ENCODE measurements at places on chromosomes 1 and 21.

DNA sequence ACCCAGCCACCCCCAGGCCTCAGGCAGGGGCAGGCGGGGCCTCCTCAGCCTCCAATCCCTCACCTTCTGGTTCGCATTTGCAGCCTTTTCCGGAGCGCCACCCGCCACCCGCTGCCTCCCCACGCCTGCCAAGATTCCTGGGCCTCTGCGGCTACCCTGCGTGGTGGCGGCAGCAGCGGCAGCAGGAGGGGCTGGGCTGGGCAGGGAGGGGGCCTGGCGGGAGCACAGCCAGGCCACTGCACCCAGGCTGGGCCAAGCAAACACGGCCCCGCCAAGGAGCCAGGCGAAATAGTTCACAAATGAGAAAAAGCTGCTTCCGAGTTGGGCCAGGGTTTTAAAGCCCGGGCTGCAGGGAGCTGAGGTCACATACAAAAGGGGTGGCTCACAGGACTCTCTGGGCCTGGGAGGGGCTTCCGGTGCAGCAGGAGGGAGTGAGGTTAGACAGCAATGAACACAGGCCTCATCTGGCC, 9.8 kb downstream of the COL8A2 start:
- no peak for DNase-seq

- no peak for DNase-seq
Observed at GRCh38 chr1:219713981-219714381, 101.1 kb upstream of the ZC3H11B start.

- DNase-seq: no peak
Observed at GRCh38 chr1:78005448-78005722, 646 bp downstream of the DNAJB4 start.

GRCh38 chr1:5725406-5725805, 266.8 kb downstream of the NPHP4 start:
- DNase-seq: no peak

- no peak for DNase-seq
Observed at GRCh38 chr1:8910331-8910730, 31.8 kb upstream of the ENO1 start.

GRCh38 chr1:235775246-235775860, 91.4 kb downstream of the LYST start:
- DNase-seq: no peak

- no peak for DNase-seq
Observed at GRCh38 chr1:98754176-98754575, 92.7 kb downstream of the SNX7 start.

DNA sequence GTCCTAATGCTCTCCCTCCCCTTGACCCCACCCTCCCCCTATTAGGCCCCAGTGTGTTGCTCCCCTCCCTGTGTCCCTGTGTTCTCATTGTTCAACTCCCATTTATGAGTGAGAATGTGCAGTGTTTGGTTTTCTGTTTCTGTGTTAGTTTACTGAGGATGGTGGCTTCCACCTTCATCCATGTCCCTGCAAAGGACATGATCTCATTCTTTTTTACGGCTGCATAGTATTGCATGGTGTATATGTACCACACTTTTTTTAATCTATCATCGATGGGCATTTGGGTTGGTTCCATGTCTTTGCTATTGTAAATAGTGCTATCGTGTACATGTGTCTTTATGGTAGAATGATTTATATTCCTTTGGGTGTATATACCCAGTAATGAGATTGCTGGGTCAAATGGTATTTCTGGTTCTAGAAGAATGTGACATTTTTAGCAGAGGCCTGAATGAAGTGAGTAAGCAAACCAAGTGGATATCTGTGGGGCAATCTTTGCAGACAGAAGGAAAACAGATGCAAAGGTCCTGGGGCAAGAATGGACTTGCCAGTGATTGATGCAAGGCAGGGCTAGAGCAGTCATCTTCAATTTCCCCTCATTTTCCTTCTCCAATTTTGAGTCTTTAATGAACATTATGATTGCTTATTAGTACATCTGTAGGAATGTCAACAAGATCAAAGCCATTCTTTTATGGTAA, 50.2 kb downstream of the UBE4B start:
- no peak for DNase-seq

DNA sequence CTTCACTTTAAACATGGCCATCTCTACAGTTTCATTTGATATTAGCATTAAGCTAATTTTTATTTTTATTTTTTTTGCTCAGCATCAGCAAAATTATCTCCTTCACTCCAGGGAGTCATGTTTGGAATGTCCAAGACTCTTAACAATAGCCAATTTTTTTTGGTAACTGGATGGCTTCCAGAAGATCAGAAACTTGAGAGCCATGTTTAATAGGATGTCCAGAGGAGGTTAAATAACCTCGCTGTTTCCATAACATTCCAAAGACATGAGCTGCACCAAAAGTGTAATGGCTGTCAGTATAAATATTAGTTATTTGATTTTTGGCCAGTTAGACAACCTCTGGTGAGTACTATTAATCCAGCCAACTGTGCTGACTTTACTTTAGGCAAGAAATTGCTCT, 80.7 kb downstream of the DNTTIP2 start:
- no peak for DNase-seq

DNA sequence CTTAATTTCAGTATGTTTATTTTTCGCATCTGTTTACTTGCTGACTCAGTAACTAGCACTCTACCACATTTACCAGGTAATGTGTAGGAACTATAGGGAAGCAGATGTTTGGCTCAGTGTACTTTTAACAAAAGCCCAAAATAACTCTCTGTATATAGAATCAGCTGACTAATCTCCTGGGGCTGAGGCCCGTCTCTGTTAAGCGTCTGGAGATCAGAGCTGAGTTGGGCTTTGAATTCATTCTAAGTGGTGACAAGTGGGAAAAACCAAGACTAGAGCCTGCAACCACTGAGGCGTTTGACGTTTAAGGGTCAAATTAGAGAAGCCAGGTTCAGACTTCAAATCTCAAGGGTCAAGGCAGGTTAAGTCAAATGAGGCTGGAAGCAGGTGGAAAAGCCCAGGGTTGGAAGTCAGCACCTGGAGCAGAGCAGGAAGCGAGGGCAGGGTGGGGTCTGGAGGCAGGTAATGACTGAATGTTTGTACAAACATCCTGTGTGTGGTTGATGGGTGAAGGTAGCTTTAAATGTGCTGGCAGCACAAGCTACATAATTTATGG, 56.8 kb upstream of the LYST start:
- no peak for DNase-seq

DNA sequence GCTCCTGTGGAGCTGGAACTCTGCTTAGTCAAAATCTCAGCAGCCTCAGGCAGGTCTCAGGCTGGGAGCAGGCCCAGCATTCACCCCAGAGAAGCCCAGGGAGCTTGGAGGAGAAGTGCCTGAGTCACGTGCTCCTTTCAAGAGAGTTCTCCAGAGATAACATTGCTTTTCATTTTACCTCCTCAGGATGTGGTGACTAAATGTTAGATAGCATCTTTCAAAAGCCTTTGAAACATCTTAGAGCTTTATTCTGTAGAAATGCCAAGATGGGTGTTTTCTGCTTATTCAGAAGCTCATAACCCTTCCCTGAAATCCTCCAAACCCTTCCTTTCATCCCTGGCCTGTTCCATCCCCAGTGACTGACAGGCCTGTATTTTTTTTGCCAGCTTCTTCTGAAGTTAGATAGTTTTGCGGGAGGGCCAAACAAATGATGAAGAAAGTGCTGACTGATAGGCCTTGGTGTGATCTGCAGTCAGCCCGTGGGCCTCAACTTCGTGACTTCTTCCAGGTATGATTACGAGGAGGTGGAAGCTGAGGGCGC, 58.0 kb downstream of the PGM1 start:
- no peak for DNase-seq

GRCh38 chr1:184941735-184942134, 32.6 kb downstream of the NIBAN1 start:
- peak; percentile 50 for DNase-seq

DNA sequence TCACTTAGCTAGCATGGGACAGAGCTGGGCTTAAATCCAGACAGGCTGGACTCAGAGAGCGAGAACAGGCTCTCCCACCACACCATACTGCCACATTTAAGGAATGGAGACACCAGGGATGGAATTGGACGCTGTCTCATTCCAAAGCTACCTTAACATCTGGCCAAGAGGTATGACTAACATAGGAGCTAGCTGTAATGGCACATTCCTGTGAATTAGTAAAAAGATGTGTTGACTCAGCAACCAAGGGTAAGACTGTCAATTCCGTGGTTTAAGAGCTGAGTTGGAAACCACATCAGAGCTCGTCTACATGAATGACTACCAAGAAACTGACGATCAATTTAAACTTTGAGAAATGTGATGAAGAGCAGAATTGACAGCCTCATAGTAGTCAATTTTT, 8.3 kb upstream of the TNFRSF9 start:
- DNase-seq: no peak

DNA sequence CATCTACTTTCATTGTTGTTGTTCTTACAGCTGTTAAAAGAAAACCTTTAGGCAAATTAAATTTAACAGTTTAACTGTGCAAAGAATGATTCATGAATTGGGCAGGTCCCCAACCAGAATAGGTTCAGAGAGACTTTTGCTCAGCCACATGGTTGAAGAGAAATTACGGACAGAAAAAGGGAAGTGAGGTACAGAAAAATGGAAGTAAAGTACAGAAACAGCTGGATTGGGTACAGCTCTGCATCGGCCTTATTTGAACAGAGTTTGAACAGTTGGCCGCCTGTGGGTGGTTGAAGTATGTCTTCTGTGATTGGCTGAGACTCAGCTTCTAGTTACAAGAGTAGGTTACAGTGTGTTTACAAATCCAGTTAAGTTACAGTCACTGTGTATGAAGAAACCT, 210.1 kb downstream of the FGGY start:
- DNase-seq: peak; percentile 20

- DNase-seq: no peak
Observed at GRCh38 chr21:44778499-44778911, 23.1 kb downstream of the UBE2G2 start.
